ENCODE measurements at places on chromosomes 6 and 20.

- DNase-seq, result no peak
These were observed 4.5 kb downstream of the DLL1 start for GRCh38 chr6:170286246-170286933.

GRCh38 chr20:17533396-17533795, 2.2 kb upstream of the BFSP1 start:
- no peak for DNase-seq

- no peak for DNase-seq
These were observed 175.5 kb downstream of the BTBD3 start for GRCh38 chr20:12093057-12093796.

GRCh38 chr20:32524829-32525501, 60.2 kb downstream of the NOL4L start:
- no peak for DNase-seq

DNA sequence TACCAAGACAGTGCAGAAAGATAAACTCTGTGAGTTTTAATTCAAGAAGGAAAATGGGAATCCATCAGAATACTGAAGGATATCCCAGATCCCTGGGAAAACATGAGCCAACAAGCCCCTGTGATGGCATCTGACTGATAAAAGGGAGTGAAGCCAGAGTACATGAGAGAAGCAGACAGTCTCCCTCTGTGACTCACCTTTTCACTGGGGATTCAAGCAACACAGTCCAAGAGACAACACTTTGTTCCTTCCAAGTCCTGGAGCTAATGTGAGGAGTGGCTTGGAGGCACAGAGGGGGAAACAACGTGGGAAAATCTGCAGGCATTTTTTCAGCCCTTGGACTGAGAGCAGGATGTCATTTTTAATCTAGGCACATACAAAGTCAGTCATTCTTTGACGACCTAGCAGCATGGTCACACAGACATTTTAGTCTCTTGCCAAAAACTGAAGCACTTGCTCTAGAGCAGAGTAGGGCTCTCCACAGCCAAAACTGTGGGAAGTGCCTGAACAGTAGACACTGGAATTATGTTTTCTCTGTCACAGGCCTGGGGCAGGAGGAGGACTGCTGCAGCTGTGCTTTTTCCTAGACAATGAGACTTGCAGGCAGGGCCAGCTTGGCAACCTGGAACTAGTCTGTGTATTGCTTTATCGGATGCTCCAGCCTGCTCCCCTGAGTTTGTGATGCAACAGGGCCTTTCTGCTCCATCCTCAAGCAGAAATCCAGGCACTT, 465.0 kb upstream of the GJE1 start:
- DNase-seq, result no peak

DNA sequence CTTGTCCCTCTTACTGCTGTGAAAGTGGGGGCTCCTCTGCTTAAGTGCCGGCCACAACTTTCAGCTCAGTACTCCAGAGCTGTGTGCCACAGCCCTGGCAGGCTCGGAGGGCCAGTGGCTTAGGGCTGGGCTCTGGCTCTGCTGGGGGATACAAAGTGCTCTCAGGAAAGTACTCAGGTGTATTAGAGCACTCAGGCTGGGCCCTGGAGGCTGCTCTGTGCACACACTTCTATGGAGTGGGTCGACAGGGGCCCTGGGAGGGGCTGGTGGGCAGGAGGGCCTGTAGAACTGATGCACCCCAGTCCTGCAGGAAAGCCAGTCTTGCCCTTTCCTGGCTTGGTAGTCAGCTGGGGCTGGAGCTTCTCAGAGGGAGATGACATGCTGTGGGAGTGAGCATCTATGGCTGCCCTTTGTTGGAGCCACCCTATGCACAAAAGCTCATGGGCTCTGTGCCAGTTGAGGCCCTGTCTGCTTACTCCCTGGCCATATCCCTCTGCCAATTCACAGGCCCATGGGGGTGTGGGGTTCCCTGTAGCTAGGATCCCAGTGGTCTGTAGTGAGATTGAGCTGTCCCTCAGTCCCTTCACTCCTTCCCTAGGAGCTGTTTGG, 22.0 kb downstream of the CENPW start:
- no peak for DNase-seq

GRCh38 chr6:885051-885590, 192.2 kb upstream of the EXOC2 start:
- DNase-seq, result no peak

- DNase-seq, result no peak
These were observed 17.7 kb downstream of the SLC17A5 start for GRCh38 chr6:73636048-73636447.

GRCh38 chr20:23939063-23939462, 49.5 kb downstream of the GGTLC1 start:
- no peak for DNase-seq

DNA sequence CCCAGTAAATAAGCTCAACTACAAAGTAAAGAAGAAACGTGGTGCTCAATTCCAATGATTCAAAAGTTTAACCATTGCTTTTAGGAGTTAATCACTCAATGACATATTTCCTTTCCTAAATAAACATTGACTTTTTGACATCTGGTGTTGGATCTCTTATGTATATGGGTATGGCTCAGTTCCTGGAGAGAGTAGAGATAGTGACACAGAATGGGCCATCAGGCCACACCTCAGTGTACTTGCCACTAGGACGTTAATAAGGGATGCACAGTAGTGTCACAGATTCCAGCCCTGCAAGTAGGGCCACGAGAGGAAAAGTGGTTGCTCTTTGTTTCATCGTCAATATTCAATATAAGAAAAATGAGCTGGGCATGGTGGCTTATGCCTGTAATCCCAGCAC, 48.9 kb upstream of the TXNDC5 start:
- no peak for DNase-seq

- no peak for DNase-seq
These were observed 567.3 kb upstream of the BTBD3 start for GRCh38 chr20:11350126-11351005.

GRCh38 chr6:69985180-69985579, 118.8 kb downstream of the COL19A1 start:
- DNase-seq, result no peak

DNA sequence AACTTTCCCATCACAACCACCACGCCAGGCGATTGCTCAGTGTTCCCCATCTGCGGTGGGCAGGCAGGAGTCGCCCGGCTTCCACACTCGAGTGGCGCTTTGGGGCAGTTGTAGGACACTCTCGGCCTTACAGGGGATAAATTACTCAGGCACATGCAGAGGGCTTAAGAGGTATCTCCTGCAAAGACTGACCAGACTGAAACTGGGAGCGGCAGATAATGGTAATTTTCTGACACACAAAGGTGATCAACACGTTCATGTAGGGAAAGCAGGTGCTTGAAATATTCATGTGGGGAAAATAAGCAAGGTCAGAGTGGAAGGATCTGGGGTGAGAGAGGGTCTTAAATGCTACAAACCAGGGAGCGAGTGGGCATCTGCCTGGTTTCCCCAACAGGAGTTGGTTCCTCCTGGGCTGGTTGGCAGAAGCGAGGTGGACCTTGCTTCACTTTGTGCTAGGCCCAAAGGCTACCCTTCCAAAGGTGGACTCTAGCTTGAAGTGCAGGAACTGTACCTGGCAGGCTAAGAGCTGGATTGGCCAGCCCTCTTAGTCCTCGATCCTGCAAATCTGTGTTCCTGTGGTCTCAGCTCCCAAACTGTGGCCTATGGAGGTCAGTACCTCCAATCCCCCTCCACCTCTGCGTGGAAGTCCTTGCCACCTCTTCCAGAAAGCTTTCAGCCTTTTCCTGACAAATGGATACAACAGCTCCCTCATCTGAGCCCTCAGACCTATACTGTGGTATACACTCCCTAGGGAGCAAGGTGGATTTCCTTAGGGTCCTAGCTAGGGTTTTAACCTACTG, 16.7 kb downstream of the PLAGL2 start:
- DNase-seq, result no peak

GRCh38 chr6:42025066-42025844, 25.1 kb upstream of the TAF8 start:
- peak; percentile 69 for DNase-seq

DNA sequence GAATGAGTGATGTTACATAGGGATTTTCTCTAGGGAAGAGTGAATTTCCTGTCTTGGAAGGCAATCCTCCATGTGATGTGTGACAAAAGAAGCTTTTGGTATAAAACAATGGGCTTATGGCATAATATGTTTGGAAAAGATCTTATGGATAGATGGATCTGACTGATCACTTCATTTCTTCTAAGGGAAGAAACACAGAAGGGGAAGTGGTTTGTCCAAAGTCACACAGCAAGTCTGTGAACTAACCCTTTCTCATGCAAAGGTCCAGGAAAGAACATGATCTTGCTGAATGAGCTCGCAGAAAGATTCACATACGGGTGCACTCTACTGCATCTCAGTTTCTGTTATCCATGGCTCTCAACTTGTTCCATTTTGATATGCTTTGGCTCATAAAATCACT, 575.9 kb upstream of the JAG1 start:
- no peak for DNase-seq

GRCh38 chr20:32763202-32764004, 1.2 kb downstream of the DNMT3B start:
- DNase-seq, result peak; percentile 48

GRCh38 chr6:113147544-113147943, 709.6 kb upstream of the MARCKS start:
- DNase-seq, result no peak

- DNase-seq, result no peak
These were observed 4.5 kb upstream of the ENTPD6 start for GRCh38 chr20:25191051-25191450.

GRCh38 chr6:149006671-149007070, 259.8 kb downstream of the UST start:
- no peak for DNase-seq

DNA sequence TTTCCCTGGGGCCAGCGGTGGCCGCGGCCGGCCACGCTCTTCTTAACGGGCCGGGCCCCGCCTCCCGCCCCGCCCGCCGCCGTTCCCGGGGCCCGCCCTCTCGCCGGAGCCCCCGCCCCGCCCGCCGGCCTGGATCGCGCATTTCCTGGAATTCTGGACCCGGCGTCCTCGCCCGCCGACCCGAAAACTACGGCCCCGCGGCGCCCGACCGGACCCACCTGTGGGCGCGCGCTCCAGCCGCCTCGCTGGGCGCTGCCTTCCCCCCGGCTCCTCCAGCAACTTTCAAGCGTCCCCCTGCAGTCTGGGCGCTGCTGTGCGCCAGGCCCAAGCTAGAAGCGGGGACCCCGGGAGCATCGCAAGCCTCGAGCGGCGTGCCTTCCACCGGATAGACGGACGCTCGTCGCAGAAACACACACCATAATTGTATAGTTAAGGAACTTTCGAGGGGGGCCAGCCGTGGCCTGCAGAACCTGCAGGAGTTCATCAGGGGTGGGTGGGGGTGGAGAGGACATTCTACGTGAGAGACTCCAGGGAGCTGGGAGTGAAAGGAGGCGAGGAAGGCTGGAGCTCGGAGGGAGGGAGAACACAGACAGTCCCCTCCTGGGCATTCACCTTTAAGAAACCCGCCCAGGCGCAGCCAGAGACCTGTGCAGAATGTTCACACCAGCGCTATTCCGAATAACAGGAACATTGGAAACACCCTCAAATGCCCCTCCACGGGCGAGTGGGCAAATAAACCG, at the start of gene ADA:
Gene ADA, minus strand, starts transcription at position 16 of the 740 bp plus-strand sequence. CDS start 92 bp downstream, outside the sequence.
- DNase-seq, result no peak

GRCh38 chr6:42140032-42140431, 2.4 kb downstream of the C6orf132 start:
- no peak for DNase-seq

DNA sequence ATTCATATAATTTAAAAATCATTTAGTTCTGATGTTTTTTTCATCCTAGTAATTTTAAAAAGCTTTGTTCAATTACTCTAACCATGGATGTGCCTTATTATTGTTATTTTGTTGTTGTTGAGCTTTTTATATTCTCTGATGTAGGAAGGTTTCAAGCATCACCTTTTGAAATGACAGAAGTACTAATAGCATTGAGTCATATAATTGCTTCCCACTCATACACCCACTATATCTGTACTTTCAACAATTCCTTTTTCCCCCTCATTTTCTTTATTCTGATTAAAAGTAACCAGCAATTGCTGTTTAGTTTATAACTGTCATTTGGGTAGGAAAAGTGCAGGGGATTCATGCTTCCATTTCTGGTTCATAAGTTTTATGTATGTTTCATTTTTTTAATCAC, 38.6 kb downstream of the DNAH8 start:
- DNase-seq, result no peak

DNA sequence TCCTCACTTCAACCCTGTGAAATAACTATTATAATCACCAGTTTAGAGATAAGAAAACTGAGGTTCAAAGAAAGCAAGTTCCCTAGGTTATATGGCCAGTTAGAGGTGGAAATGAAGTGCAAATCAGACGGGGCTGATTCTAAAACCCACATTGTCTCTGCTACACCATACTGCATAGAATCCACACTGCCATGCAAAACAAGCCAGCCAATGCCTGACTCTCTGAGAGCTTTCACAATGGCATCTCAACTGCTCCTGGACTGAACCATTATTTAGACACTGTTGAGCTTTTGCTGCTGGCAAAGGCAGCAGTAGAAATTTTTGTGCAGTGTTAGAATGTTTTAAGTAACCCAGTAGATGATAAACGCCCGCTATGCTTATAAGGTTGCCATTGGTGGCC, 195.2 kb upstream of the CNR1 start:
- no peak for DNase-seq

GRCh38 chr6:16639684-16640480, 121.4 kb downstream of the ATXN1 start:
- no peak for DNase-seq

DNA sequence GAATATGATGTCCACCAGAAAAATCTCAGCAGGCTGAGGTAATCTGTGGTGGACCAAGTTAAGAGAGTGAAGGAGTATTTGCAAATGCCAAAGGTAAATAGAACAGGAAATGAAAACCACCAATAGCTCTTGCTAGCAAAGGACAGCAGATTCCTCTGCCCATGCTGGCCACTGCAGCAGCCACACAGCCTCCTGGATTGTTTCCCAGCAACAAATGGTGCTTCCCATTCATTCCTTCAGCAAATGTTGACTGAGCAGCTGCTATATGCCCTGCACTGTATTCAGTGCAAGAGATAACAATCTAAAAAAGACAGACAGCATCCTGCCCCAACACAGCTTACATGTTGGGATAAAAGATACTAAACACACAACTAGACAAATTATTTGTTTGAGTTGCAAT, 11.0 kb downstream of the ROS1 start:
- no peak for DNase-seq

- DNase-seq, result no peak
These were observed 75.8 kb downstream of the CDH22 start for GRCh38 chr20:46232539-46232938.

GRCh38 chr20:56376331-56376730, 15.7 kb downstream of the AURKA start:
- DNase-seq, result no peak

DNA sequence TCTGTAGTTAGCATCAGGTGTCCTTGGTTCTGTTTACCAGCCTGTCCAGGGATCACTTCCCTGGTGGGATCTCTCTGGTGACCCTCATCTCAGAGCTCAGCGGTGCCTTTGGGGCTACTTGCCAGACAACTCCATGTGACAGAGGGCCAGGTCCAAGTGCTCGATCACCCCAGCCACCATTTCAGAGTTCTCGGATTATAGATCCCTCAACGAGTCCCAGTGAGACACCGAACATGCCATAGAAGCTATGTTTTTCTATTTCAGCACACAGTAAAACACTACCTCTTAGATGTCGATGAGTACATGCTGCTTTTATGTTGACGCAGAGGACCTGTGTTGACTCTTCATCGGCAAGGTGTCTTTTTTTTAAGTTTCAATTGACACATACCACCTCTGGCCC, 170.1 kb upstream of the AKAP12 start:
- DNase-seq, result no peak

- no peak for DNase-seq
These were observed 655.3 kb downstream of the RNF144B start for GRCh38 chr6:19042420-19042819.
